ENCODE measurements at places on chromosomes 11 and 22.

GRCh38 chr22:40396882-40397281 lies 26.5 kb downstream of the SGSM3 start:
- no peak for DNase-seq

DNA sequence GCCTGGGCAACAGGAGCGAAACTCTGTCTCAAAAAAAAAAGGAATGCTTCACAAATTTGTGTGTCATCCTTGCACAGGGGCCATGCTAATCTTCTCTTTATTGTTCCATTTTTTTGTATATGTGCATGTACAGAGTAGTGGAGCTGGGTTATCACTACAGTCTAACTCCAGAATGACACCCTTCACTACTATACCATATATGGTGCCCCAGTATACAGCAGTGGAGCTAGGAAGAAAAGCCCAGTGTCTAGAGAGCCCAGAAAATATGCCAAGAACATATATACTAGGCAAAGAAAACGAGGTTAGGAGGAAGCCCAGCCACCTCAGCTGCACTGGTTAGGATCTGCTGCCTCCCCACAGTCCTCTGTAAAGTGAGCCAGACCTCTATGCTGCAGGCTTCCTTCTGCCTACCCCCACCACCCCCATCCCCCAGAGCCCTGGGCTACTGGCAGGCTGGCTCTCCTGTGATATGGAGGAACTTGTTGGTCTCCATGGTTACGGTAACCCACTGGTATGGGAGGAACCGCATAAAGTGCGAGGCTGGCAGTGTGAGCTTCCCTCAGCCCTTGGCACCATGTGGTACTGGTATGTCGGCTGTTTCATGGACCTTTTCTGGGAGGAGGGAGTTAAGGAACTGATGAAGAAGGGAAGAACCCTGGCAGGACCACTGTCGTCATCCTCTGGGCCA lies 34.3 kb downstream of the RCOR2 start:
- DNase-seq, result no peak

DNA sequence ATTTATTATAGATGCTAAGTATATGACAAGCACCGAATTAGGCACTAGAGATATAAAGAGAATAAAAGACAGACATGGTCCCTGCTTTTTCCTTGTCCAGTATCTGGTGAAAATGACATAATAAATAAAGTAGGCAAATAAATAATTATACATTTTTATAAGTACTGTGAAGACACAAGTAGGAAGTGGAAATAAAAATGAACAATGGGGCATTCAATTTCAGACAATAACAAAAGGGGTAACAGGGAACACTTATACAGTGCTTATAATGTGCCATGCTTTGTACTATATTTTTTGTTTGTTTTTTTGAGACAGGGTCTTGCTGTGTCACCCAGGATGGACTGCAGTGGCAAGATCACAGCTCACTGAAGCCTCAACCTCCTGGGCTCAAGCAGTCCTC lies 4.3 kb downstream of the KBTBD3 start:
- no peak for DNase-seq

- no peak for DNase-seq
Measured at GRCh38 chr11:21625982-21626381, 566.9 kb upstream of the ANO5 start.

GRCh38 chr22:29587938-29588699 lies 7.2 kb upstream of the NIPSNAP1 start:
- DNase-seq, result no peak

- DNase-seq, result no peak
Measured at GRCh38 chr11:27420722-27421572, 51.6 kb downstream of the LGR4 start.

DNA sequence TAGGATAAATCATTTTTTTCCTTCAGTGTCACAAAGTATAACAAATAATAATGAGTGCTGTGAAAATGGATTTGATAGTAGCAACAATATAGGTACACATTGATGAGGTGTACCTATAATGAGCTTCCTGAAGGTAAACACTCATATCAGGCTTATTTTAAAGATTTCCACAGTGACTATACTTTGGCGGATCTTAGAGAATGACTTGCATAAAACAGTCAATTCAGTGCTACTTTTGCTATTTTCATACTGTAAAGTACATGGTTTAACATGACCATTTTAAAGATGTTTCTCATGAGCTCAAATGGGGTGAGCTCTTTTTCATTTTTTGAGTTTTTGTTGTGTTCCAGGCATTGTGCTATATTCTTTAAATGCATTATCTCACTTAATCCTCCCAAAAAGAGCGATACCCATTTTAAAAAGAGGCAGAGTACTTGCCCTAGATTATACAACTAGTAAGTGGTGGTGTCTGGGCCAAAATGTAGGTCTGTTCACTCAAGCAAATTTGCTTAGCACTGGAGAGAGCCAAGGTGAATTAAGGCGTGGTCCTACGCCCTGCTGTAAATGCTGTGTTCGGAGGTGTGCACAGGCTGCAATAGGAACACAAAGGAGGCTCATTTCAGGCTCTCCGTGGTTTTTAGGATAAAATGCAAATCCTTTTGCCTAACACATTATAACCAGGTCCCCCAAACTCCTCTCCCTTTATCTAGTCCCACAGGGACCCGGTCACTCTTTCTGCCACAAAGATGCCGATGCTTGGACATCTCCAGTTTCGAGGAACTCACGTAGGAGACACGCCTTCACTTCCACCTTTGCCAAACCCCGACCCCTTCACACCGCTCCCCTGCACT lies 617 bp upstream of the ALKBH3 start:
- DNase-seq, result no peak

GRCh38 chr11:22830082-22830414 lies 447 bp upstream of the SVIP start:
- no peak for DNase-seq

- no peak for DNase-seq
Measured at GRCh38 chr11:7871056-7871455, 60.0 kb downstream of the OR10A6 start.

- no peak for DNase-seq
Measured at GRCh38 chr11:134655189-134655989, 243.3 kb upstream of the B3GAT1 start.

DNA sequence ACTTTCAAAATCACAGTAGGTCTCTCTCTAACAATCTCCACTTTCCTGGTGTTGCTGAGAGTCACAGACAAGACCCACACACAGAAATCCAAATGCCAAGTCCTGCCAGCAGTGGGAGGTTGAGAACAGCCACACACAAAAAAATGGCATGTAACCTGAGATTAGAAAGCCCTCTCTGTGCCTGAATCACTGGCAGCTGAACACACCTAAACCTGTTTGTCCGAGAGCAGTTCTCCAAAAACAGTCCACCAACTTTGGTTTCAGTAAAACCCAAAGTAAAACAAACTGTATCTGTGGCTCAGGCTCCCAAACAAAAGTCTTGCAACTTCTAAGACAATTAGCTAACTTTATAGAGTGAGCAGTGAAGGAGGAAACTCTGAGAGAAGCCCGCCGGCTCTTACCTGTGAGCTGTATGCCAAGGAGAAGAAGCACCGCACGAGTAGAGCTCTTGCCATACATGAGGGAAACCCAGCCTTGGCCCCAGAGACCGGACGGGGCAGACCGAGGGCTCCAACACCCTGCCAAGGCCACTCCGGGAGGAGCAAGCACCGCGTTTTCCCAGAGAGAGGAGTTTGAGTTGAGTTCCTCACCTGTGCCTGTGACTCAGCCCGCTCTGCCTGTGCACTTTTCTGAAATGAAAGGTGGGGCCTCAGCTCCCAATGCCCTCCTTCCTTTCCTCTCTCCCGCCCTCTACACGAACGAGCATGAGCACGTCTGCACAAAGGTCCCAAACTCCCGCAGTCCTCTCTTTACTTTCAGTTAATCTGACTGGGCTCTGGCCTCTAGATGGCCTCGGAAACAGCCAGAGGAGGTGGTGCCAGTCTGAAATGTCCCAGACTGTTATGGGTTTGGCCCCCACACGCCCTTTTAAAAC lies at the start of gene MPZL2:
Gene MPZL2 (minus strand): TSS at position 603 of the 874 bp plus-strand sequence. CDS start 144 bp downstream, at position 459.
- peak; percentile 50 for DNase-seq

GRCh38 chr11:61885166-61885778 lies 6.1 kb downstream of the FADS3 start:
- DNase-seq, result no peak

- DNase-seq, result no peak
Measured at GRCh38 chr11:124150684-124151083, 32.5 kb upstream of the OR10D3 start.

DNA sequence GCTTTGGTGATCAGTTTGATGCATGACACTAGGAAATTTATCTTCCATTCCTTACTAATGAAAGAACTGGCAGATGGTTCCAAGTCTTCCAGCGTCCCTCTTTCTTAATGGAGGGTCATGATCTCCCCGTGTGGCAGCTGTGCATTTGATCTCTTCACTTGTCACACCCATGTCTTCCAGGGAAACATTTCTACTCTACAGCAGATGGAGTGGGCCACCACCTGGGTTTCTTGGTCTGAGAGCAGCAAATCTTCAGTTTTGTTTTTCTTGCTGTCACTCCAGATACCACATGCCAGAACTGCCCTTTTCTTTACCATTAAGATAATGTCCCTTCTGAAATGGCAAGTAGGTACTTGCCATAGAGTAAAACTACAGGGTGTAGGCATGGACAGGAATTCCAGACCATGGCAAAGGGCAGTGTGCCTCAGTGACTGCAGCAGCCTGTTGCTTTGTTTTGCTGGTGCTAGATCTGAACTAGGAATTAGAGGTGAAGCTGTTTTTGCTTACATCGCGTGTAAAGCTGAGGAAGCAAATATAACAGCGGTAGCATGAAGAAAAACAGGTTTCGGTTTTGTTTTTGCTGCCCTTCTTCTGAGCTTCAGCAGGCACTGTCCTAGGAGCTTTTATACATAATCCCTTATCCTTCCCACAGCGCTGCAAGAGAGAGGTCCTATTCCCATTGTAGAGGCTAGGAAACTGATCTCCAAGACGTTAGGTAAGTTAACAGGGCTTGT lies 20.7 kb upstream of the C11orf96 start:
- no peak for DNase-seq

GRCh38 chr22:30868663-30869385 lies 99.8 kb downstream of the MORC2 start:
- no peak for DNase-seq
